ENCODE measurements at places on chromosomes 2 and 18. TPM values are rescaled to one million over a fixed set of nuclear protein-coding genes. Genes with fewer than 3 reads are reported as not detected.

- DNase-seq, result no peak
Measured at GRCh38 chr2:175612280-175612679, 389.8 kb downstream of the LNPK start.

GRCh38 chr2:44793322-44793870 lies 148.1 kb upstream of the SIX3 start:
- DNase-seq, result no peak

Gene COLEC12
- total RNA-seq, result 1.9 TPM

Gene ALPI
- total RNA-seq, result not detected

DNA sequence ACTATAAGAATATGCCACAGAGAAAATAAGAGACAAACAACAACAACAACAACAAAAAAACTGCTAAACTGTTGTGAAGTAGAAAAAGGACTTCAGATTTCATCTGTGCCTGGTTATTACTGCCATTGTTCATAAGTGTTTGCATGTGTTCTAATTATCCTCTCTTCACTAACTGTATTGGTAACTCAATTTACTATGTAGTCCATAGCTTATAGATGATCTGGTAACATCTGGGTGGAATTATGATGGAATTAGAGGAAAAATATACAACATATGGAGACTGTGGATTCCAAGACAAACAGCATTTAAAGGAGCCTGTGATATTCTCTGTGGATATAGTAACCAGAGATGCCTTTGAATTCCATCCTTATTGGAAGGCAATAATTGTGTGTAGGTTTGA lies 1891.5 kb upstream of the PIK3C3 start:
- DNase-seq, result no peak

Gene SLC19A3
- 1.7 TPM for total RNA-seq

GRCh38 chr18:42780171-42780570 lies 335.3 kb downstream of the RIT2 start:
- DNase-seq, result no peak

Gene MYO1B
- 47.4 TPM for total RNA-seq

Gene TBR1
- total RNA-seq, result 0.37 TPM

DNA sequence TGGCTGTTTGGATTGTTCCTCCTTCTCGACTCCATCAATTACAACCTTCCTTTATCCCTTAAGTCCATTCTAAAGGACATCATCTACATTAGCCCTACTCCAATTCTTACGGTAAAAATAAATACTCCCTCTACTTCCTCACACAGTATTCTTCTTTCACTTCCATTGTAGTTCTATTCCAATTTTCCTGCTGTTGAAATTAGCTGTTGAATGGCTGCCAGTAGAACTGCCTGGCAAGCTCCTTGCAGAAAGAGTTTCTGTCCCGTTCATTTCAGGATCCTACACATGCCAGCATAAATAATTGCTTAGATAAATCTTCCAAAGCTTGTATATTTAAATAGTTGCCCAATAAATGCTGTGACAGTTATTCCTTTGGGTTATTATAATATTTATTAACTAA lies 459.3 kb upstream of the TRIB2 start:
- DNase-seq, result no peak

Gene RFTN2
- 3.4 TPM for total RNA-seq

- no peak for DNase-seq
Measured at GRCh38 chr2:82314836-82315472, 2010.4 kb upstream of the LRRTM1 start.

DNA sequence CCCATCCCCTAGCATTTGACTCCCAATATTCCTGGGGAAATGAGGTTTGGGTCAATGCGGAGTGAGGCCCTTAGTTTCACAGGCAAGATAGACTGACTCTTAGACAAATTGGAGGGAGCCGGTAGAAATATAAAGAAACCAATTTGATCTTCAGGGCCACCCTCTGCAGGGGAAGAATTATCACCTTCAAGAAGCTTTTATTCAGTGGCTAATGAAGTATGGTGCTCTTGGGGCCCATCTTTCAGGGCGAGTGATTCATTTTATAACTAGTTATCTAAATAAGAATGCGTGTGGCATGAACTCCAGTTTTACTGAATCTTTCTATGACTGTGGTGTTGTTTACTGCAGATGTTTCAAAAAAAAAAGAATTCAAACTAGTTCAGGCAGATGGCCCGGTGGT lies 88.4 kb downstream of the LYPD1 start:
- no peak for DNase-seq

Measured in H7 (cell line).